T-helper 1 cell (primary cell): ENCODE measurements at places on chromosomes 11 and 22.

GRCh38 chr11:33891714-33892327 is at the start of gene LMO2:
Gene LMO2, minus strand, starts transcription at chr11:33892076. Its CDS starts 22,360 bp downstream, at chr11:33869716.
- DNase-seq, result no peak

GRCh38 chr11:100719809-100720221 is 32.7 kb downstream of the ARHGAP42 start:
- DNase-seq, result no peak

DNA sequence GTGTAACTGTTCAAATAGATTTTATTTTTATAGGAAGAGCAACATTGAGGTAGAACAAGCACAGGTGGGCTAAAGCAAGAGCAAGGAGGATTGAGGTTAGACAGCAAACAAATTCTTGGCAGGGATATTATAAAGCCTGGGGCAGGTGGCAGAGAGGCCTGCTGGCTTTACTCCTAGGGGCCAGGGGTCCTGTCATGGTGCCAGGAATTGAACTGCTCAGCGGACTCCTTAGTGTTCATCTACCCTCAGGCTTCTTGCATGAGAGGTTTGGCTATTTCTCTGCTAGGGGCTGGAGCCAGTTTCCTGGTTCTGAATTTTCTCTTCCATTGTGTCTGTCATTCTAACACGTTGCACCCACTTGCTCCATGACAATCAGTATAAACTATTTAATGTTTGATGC is 217.2 kb upstream of the NCAM1 start:
- DNase-seq, result no peak

DNA sequence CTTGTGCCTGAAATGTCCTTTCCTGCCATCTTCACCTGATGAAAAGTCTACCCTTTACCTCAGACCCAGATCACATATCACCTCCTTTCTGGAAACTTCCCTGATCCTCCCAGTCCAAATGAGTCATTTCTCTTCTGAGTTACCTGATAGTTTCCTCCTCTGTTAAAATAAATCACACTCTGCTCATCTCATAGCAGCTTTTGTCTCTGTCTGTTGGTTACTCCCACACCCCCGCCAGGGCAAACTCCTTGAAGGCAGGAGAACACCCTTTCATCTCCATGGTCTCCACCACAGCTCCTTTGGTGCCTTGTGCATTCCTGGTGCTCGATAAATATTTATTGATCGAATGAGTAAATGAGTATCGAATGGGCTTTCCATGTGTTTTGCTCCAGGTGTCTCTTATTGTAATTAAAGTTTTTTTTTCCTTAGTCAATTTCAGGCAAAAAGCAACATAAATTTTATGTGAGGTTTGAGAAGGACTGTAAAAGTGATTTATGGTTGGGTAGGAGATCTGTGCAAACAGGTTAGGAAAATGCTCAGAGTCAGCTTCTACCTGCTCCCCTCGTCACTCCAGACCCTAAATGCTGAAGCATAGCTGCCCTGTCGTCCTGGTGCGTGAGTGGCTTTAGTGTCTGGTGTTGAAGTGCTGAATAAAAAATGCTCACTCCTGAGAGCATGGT is 178.2 kb downstream of the GRIK4 start:
- DNase-seq, result no peak

DNA sequence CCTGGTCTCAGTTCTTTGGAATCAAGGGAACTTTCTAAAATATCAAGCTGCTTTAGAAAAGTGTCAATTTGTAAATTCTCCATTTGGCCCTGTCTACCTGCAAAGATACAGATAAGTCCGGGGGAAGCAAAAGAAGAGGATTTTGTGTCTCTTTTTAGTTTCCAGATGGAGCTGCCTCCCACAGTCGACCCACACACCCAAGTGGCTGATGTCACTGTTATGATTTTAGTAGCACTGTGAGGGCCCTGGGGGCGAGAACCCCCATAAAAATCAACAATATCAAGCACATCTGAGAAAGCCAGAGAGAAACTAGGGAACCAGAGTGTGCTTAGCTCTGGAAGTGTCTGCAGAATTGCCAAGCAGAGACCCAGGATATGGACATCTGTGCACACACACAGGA is 212.7 kb downstream of the LARGE1 start:
- no peak for DNase-seq

DNA sequence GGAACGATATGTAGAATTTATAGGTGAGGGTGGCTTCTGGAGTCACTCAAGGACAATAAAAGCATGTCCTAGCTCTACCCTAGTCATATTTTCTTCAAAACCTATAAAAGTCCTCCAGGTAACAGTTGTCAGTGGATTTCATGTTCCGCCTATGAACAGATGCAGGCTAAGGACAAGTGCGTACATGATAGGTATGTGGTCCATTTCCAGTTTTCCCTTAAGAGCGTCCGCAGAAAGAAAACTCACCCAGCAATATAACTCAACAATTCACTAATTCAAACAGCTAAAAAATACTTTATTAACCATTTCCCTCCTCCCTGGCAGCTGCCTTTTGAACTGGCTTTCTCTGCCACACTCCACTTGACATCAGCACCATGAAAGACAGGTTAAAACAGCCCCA is 50.2 kb upstream of the CCDC34 start:
- no peak for DNase-seq

GRCh38 chr22:29461263-29461662 is 18.8 kb upstream of the NEFH start:
- DNase-seq, result no peak

DNA sequence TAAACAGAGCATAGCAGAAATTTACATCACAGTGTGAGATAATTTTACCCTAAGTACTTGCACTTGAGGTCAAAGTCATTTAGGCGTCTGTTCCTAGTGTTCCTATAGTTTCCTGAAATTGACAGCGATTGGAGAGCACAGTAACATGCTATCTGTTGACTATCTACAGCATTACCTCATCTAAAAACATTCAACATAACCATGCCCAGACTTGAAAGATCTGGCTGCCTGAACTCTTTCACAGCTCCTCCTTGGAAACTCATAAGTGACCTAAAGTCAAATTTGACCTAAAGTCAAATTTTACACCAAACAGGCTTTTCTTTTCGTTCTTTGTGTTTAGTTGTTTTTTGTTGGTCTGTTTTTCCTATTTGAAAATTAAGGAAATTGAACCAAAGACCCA is 233.8 kb upstream of the UBASH3B start:
- DNase-seq, result no peak

DNA sequence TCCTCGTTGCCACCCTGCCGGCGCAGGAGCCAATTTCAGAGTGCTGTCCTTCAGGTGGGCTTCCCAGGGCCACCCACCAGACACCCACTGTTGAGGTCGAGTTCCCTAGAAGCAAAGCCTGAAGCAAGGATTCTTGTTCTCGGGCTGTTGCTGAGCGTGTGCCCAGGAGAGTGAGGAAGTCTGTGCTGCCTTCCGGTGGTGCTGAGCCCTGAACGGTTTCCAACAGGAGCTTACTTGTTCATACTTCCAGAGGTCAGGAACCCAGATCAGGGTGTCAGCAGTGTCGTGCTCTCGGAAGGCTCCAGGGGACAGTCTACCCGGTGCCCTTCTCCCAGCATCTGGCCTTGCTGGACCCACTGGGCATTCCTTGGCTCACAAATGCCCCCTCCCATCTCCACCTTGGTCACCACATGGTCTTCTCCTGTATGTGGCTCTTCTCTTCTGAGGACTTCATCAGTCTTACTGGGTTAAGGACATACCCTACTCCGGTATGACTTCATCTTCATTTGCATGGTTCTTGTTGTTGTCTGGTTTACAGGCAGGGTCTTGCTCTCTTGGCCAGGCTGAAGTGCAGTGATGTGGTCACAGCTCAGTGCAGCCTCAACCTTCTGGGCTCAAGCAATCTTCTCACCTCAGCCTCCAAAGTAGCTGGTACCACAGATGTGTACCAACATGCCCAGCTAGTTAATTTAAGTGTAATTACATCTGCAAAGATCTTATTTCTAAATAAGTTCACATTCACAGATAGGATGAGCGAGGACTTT is 11.2 kb downstream of the SLC25A1 start:
- no peak for DNase-seq

- DNase-seq, result no peak
These were observed 12.3 kb downstream of the TSPAN32 start for GRCh38 chr11:2314136-2314524.

DNA sequence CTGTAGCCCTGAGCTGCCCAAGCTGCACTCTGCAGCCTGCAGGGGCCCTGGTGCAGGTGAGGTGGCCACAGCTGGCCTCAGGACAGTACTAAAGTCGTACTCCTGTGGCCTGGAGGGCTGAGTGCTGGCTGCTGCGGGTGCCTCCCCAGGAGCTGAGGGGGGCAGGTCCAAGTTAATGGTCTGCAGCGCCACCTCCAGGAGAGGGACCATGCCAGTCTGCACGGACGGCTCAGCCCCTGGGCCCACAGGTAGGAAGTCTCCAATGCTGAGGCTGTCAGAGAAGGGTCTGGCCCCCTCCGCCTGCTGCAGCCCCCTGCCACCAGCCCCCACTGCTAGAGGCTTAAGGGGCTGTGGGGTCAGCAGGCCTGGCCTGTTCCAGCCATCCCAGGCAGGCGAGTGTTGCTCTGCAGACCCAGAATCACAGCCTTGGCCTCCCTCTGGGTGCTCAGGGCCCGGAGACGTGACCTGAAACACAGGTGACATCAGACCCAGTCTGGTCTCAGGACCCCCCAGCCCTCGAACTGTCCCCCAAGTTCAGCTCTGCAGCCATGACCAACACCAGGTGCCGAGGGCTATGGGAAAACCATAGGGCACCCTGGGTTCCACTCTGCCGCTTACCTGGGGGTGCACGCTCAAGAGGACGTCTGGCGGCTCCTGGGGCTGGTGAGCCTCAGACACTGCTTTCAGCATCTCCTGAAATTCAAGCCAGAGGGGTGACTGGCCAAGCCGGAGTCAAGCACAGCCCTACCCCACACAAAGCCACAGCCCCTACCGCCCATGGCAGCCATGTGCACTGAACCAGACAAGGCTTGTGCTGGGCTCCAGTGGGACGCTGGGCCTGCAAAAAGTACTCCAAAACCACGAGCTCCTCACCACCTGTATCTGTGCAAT is 20.8 kb downstream of the SELENOO start:
- no peak for DNase-seq

- no peak for DNase-seq
These were observed 23.2 kb downstream of the ACAT1 start for GRCh38 chr11:108144615-108145014.

- DNase-seq, result no peak
These were observed 959 bp upstream of the GP1BB start for GRCh38 chr22:19722178-19722981.

- no peak for DNase-seq
These were observed 504.3 kb downstream of the FAM181B start for GRCh38 chr11:82229341-82229740.

GRCh38 chr22:42915980-42916765 is 59.1 kb upstream of the ARFGAP3 start:
- no peak for DNase-seq

DNA sequence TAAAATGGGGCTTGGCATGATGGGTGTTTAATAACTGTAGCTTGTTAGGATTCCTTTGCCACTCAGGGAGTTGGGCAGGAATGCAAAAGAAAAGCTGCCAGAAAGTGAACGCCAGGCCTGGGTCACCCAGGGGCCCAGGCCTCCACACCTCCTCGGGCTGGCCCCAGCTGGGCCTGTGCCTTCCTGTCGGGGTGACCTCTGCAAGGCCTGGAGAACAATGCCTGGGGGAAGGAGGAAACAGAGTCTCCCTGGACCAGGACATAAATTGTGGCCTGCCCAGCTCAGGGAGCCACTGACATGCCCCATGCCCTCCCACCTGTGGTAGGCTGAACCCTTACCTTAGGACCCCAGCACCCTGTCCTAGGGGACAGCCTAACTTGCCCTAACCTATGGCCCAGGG is 21.9 kb downstream of the MN1 start:
- DNase-seq, result no peak

DNA sequence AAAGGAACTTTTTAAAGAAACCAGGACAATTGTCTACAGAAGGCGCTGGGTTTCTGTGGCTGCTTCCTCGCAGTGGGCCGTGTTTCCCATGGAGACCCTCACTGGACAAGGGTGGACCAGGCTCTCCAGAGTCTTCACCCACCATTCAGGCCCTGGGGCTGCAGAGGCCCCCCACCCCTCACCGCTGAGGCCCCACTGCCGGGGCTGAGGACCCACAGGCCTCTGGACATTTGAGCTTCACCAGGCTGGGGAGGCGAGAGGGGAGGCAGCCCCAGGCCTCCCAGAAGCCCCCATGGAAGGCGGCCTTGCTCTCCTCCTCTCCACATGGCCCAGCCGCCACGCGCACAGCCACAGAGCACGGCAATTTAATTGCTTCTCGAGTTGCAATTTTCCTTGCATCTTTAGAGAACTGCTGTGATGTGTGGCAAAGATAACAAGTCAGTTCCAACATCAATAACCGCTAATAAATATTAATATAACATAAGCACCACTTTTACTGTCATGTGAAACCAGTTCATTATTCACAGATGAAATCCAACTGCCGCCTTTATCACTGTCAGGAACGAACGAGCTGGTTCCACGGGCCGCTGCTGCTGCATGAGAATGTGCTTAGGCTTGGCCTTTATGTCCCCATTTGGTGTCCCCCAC is 81.0 kb downstream of the PHF21B start:
- no peak for DNase-seq

DNA sequence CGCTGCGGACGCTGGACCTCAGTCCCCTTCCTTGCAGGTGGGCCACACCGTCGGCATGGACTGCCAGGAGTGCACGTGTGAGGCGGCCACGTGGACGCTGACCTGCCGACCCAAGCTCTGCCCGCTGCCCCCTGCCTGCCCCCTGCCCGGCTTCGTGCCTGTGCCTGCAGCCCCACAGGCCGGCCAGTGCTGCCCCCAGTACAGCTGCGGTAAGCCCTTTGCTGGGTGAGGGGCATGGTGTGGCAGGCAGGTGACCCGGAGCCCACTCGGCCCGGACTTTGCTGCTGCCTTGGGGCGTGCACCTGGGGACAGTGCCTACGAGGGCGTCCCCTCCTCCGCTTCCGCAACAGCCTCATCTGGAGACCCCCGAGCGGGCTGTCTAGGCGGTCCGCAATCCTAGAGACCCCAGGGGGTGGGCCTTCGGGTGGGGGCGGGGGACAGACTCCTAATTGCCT is 25.4 kb upstream of the MUC5B start:
- DNase-seq, result no peak

- DNase-seq, result no peak
These were observed 4.3 kb upstream of the OR52E1 start for GRCh38 chr11:5065027-5065426.

- no peak for DNase-seq
These were observed 99.7 kb downstream of the RRAS2 start for GRCh38 chr11:14259186-14259784.

- DNase-seq, result no peak
These were observed 37.6 kb upstream of the DBX1 start for GRCh38 chr11:20197881-20198280.

- DNase-seq, result no peak
These were observed 193.3 kb downstream of the C11orf91 start for GRCh38 chr11:33507356-33507755.

GRCh38 chr11:74905326-74905725 is 43.6 kb downstream of the XRRA1 start:
- DNase-seq, result no peak

GRCh38 chr11:61267437-61267841 is 26.5 kb downstream of the PGA5 start:
- no peak for DNase-seq

DNA sequence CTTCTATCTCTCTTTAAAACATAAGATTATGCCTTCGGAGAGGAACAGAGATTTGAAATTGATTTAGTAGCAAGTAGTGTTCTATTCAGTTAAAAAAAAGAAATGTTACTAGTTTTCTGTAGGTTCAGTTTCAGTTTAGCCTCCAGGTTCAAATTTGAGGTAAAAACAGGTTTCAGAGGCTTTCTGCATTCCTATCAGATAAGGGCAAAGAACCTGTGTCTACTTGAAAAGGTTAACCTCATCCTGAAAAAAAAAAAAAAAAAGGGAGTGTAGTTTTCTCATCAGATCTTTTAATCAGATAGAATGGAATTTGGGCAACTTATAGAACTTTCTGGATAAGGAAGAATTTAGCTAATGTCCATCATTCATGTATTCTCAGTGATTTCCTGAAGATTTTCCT is 12.1 kb downstream of the C11orf97 start:
- DNase-seq, result no peak
